Head of caudate nucleus (tissue), 42 donors: ENCODE measurements at places on chromosomes 7 and 10.

DNA sequence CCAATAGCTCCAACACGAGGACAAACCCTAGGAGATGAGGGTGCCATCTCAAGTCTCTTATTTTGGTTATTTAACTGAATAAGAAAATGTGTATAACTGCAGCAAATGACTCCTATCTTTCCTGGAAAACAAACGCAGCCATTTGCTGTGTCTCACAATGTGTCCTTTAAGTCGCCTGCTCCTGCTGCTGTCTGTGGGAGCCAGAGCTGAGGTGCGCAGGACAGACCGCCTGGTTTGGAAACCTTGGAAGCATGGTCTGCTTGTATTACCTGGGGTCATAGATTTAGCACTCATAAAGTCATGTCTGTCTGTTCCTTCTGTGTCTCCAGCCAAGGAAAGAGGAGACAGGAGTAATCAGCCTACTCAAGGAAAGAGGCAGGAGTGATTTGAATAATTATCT is 760.2 kb downstream of the GRID1 start:
- no peak for DNase-seq

DNA sequence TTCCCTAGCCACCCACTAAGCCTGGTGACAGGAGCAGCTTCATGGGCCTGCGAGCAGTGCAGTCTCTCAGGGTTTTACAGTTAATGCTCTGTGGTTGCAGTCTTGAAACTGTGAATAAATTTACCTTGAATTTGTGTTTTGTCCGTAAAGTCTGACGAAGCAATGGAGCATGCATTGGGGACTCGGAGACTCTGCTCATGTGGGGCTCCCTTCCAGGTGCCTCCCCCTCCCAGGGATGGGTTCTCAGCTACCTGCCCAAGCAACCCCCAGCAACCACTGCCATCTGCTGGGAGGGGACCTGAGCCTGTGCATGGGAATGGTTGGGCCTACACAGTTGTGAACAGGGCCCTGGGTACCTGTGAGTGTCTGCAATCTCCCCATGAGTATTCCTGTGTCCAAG is 36.3 kb upstream of the IKZF1 start:
- no peak for DNase-seq

DNA sequence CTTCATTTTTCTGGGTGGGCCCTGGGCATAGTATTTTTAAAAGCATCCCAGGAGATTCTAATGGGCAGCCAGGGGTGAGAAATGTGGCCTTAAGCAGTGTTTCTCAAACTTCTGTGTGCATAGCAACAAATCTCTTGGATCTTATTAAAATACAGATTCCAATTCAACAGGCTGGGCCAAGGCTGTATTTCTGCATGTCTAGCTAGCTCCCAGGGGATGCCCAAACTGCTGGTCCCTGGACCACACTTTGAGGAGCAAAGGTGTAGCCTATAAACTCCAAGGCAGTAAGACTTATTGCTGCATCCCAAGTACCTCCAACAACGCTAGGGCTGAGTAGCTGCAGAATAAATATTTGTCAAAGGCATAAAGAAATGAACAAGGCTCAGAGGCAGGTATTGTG is 292.9 kb upstream of the ZMIZ1 start:
- DNase-seq = no peak

- DNase-seq = peak; percentile 70
These were observed 820 bp downstream of the WAC start for GRCh38 chr10:28533571-28534304.

DNA sequence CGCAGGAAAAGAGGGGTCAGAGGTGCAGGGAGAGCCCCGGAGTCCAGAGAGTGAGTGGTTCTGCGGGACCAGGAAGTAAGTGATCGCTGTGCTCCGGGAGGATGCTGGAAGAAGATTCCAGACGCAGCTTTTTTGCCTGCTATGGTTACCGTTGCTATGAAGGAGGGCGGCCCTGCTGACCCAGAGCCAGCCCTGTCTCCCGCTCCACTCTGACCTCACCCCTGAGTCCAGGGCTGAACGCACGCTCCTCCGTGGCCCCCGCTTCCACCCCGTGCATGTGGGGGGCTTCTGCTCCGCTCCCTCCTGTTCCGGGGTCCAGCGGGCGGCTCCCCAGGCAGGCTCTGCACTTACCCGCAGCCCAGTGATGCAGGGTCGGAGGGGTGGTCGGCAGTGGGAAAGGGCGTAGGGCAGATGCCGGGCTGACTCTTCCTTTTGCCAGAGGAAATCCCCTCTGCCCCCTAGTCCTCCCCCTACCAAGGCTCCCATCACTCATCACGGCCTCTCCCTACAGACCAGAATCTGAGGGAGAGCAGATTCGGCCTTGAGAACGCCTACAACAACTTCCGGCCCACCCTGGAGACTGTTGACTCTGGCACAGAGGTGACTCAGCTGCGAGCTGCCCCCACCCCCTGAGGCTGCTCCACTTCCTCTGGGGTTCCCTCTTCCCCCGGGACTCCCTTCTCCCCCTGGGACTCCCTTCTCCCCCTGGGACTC is 2.7 kb upstream of the MUC17 start:
- DNase-seq = no peak

DNA sequence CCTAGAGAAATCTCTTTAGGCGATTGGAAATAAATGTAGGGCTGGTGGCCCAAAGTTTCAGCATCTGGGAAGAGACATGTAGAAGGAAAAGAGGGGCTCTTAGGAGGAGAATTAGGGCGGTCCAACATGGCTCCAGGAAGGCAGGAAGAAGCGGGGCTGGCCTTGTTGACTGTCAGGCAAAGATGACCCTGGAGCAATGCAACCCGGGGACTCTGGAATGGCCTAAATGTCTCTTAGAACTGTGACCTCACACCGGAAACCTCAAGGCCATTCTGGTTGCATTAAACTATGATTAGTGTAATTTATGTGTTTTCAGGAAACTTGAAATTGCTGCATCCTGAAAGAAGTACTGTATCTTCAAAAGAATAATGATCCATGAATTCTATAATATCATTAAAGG is 66.8 kb downstream of the NRP1 start:
- no peak for DNase-seq

DNA sequence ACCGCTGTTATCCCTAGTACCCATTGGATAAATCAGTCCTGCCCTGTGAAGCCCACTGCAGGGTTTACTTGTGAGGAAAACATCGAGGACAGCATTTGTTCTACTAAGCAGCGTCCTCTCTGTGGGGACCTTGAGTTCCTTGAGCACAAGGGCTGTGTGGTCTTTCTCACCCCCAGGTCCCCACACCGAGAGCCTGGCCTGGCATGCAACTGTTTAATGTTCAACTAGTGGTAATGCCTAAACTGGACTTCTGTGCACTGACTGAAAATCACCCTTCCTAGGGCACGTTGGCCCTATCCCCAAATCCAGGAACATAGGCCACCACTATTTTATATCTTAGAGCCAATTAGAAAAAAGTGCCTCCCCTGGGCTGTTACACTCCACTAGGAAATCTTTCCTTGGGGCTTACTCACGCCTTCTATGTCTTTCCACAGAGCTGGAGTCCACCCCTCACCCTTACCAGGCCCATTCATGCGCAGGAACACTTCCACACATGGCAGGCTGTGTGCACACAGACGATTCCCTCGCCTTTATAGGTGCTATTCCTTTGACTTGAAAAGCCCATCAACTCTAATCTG is 1.7 kb upstream of the TMEM213 start:
- no peak for DNase-seq

DNA sequence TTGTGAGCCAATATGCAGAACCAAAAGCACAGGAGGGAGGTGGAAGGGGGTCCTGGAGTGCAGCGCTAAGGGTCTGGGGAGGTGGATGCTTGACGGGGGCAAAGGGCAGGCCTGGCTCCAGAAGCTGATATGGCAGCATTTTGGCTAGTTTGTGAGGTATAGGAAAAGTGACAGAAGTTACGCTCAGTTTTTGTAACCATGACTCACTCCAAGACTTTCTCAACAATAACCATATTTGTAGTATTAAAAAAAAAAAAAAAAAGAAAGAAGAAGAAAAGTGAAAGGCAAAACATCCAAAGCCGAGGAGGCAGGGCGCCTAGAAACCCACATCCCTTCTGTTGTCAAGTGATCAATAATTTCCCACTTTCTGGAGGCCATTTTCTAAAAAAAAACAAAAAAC is 92.3 kb downstream of the RNF216 start:
- no peak for DNase-seq

- DNase-seq = no peak
These were observed 152.0 kb downstream of the CCDC3 start for GRCh38 chr10:12849319-12850181.

- no peak for DNase-seq
These were observed 13.4 kb downstream of the NUDT1 start for GRCh38 chr7:2255145-2256139.

GRCh38 chr10:115422624-115423023 is 329.5 kb downstream of the ATRNL1 start:
- DNase-seq = no peak

GRCh38 chr7:34761206-34761605 is 103.2 kb downstream of the NPSR1 start:
- DNase-seq = no peak

DNA sequence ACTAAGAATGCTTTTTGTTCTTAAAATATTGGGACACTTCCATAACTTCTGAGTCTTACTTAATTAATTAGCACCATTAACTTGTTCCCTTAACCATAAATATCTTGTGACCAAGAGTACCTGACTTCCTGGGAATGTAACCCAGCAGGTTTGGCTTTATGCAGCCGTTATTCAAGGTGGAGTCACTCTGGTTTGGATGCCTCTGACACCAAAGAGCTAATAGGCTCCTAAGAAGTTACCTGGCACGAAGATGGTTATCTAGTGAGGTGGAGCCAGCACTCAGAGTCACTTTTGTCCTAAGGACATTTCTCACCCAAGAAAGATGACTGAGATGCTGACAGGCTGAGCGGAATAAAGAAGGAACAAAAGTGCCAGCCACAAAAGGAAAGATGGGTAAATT is 172.3 kb downstream of the C1GALT1 start:
- no peak for DNase-seq

GRCh38 chr10:88131511-88132139 is 268.2 kb downstream of the PTEN start:
- DNase-seq = no peak

DNA sequence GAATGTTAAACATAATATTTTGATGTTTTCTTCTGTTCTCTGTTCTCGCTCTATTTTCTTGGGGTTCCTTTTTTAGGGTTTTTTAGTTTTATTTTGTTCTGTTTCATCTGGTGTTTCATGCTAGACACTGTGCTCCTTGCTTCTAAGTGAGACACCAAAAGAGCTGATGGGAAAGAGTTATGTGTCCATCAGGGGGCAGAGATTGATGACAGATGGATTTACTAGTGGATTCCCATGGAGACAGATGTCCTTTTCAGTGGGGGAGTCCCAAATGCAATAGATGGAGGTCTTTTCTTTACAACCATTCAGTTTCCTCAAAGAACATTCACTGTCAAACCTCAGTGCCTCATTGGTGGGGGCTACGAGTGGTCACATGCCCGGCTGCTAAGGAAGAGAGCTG is 34.9 kb downstream of the PRTFDC1 start:
- no peak for DNase-seq
